Activated T-helper 1 cell treated with Interleukin-2 at 50 U/mL for 16 hours (primary cell): ENCODE measurements at places on chromosomes 2 and 18.

DNA sequence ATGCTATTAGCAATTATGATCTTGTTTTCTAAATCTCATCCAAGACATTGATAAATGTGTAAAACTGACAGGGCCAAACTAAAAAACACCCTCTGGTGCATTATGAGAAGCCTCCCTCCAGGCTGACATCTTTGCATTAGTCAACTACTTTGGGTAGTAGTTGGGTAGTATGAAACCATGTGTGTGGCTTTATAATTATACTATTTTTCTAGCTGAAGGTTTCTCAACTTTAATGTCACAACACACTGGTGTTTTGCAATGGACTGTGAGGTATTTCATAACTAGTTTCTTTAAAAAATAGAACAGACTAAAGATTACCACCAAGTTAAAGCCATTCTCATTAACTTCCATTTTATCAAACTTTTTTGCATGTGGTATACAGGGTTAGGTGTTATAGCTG, 73.1 kb upstream of the RBMS1 start:
- no peak for DNase-seq

- DNase-seq = no peak
Observed at GRCh38 chr2:128628996-128629395, 310.3 kb upstream of the HS6ST1 start.

GRCh38 chr2:234251326-234252271, 201.1 kb downstream of the SPP2 start:
- no peak for DNase-seq

DNA sequence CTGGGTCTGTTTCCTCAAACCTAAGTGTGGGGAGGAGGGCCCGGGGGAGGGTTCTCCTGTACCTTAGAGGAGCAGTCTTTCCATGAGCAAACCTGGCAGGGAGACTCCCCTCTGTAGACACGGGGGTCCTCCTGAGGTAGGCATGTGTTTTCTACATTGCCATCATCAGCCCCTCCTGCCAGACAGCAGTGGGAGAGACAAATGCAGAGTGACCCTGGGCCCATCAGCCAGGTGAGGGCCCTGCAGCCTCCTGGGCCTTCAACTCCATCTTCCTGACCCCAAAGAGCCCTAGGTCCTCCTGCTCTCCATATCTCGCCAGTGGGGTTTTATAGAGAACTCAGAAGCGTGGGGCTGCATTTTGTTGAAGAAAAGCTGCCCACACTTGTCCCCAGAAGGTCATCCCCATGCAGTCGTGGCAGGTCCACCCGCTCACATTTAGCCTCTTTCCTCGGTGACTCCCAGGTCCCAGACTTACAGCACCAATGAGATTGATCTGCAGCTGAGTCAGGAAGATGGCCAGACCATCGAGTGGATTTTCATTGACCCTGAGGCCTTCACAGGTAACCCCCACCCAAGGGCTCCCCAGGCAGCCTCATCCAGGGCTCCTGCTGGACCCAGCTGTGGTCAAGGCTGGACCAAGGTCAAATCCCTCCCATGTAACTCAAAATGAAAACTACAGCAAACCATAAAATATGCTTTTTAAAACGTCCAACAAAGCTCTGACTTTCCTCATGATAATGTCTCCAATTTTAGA, 2.6 kb downstream of the CHRNG start:
- DNase-seq = no peak

GRCh38 chr2:85635011-85635410, 19.0 kb downstream of the USP39 start:
- no peak for DNase-seq

DNA sequence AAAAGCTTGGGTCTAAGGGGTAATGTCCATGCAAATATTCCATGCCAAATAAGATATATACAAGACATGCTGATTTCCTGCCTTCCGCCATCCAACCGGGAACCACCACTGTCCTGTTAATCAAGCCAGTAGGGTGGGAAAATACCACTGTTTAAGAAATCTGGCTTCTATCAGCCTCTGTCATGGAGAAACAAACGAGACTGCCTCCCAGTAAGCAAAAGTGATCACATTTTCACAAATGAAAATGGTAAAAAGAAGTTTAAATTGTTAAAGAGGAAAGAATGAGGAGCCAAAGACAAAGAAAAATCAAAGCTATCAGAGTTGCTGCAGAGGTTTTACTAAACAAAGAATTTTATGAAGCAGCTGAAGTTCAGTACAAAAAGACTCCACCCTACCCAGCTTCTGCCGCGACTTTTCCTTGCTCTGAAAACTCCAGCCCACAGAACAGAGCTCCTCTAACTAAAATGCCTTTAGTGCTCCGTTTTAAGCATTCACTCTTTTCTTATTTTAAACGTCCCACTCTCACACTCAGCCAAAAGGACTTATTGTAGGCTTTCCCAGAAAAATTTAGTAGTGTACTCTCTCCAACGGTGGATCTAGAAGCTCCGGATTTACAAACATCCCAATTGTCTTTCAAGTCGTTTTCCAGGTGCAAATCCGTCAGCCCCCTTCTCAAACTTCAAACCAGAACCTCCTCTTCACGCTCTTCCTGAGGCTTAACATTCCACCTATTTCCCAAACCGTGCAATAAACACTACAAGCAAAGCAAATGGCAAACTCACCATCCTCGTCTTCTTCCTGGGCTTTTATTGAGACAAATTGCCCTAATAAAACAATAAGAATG, 613 bp downstream of the COL5A2 start:
- no peak for DNase-seq

DNA sequence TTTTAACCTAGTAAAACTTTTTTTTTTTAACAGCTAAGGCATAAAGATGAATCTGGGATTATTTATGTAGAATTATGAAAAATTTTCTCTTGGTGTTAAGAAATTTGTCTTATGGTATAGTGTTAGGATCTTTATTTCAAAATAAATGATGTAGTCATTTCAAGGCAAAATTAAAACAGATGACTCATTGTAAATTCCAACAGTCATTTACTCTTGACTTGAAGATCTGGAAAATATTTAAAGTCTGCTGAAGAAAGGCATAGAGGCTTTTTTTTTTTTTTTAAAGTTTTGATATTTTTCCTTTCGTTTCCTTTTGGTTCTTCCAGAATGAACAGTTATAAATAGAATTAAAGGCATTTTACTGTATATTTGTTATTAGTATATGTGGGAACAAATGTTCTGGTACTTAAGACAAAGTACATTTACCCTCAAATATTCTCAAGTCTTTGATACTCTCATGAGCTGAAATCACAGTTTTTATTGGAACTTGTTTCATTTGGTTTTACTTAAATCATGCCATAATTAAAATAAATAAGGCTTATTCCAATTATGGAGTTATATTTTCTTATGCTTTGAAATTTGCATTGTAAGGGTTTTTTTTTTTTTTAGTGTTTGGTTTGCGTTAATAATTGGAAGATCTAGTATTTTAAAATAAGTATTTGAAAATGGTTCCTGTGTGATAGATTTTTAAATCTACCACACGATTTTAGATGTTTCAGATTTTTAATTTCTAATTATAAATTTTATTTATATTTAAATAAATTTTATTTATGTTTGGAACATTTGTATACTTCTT, 29.9 kb downstream of the GLS start:
- DNase-seq = no peak

GRCh38 chr2:225293638-225294037, 105.9 kb upstream of the NYAP2 start:
- DNase-seq = no peak

DNA sequence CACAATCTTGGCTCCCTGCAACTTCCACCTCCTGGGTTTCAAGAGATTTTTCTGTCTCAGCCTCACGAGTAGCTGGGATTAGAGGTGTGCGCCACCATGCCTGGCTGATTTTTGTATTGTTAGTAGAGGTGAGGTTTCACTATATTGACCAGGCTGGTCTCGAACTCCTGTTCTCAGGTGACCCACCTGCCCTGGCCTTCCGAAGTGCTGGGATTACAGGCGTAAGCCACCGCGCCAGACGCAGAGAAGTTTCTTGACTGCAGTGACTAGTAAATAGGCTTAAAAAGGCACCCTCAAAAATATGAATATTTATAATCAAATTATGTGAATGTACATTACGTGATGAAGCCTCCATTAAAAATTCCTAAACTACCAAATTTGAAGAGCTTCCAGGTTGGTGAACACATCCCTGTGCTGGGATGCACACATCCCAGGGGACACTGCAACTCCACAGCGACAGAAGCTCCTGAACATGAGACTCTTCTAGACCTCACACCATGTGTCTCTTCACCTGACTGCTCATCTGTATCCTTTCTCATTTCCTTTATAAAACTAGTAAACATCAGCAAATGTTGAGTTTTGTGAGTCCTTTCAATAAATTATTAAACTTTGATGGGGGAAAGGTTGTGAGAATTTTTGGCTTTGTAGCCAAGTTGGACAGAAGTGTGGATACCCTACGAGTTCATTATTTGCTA, 203.3 kb upstream of the SPOPL start:
- DNase-seq = no peak

DNA sequence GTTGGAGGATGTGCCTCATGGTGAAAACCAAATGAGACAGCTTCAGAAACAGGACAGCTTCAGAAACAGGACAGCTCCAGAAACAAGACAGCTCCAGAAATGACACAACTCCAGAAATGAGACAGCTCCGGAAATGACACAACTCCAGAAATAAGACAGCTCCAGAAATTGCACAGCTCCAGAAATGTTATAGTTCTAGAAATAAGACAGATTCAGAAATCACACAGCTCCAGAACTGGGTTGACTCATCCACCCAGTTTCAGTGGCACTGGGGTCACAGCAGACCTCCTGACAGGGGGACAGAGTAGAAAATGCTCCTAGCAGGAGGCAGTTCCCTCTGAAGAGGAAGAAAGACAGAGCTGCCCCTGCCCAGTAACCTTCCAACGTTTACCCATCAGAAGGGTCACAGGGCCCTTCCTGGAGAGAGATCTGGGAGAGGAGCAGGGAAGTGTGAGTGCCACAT, 26.9 kb upstream of the COL6A3 start:
- DNase-seq = no peak
